ENCODE measurements at places on chromosomes 7 and 10.

GRCh38 chr7:143416565-143417149 is 8.0 kb upstream of the EPHA1 start:
- DNase-seq, result no peak

DNA sequence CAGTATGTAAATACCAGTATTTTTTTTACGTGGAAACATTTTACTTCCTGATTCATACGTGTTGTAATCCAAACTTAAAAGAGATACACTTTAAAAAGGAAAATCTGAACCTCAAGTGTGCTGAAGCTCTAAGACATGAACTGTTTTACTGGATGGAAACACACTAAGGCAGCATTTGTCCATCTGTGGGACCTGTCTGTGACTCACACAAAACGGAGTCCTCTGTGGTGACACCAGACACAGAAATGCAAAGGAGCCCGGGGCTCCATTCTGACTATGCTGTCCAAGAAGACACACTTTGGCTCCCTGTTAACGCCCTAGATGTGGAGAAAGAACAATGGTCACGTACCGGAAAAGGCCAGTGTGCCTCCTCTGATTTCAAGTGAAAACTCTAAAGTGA is 23.9 kb downstream of the RNF133 start:
- DNase-seq, result no peak

DNA sequence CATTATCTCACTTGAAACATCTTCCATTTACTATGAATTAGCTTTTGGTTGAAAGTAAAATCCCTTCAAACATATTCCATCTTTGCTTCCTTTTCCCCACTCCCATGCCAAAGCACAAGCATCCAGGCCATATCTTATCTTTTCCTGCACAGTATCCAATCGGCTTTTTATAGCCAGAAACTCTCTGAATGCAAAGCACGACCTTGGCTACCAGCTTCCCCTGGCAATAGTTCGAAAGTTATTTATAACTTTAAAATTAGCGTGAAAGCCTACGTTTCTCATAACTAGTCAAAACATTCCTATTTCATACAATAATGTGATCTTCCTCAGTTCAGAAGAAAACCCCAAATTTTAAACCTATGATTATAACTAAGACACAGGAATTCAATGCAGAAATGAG is 440 bp downstream of the CTNNA3 start:
- no peak for DNase-seq

DNA sequence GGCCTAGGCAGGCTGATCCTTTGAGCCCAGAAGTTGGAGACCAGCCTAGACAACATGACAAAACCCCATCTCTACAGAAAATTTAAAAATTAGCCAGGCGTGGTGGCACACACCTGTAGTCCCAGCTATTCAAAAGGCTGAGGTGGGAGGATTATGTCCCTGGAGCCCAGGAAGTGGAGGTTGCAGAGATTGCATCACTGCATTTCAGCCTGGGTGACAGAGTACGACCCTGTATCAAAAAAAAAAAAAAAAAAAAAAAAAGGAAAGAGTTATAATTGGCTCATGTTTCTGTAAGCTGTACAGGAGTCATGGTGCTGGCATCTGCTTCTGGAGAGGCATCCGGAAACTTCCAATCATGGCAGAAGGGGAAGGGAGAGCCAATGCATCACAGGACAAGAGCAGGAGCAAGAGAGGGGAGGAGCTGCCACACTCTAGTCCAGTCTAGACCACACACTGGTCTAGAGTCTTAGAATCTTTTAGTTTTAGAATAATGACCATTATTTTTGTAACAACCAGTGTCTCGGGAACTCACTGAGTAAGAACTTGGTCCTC is 16.8 kb downstream of the DOCK1 start:
- DNase-seq, result no peak

GRCh38 chr7:139949629-139950028 is 113.1 kb downstream of the PARP12 start:
- no peak for DNase-seq

- DNase-seq, result no peak
These were observed 28.4 kb upstream of the IFRD1 start for GRCh38 chr7:112421666-112422486.
